ENCODE measurements at places on chromosomes 5 and 9.

- DNase-seq, result no peak
These were observed 55.4 kb downstream of the ACER2 start for GRCh38 chr9:19464061-19464763.

DNA sequence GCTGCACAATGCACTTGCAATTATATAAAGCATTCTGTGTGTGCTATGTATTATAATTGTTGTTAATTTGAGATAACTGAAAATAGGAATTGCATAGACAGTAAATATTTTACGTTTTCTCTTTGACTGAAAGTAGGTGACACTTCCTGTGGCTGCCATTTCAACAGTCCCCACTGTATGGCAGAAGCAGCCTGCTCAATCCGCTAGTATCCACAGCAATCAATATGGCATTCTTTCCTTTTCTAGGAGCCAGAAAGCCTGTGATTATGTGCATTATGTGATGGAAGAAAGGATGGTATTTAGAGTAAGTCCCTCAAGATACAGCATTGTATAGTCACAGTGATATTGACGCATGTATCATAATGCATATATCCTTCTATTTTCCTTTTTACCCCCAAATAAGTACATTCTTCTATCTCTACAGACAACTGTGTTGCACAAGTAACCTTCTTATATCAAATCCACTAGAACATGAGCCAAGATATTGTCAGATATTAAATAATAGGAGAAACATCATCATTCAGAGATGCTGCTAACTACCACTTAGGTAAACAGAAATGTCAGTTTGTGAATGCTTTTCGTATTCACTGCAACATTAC lies 59.7 kb downstream of the CARTPT start:
- DNase-seq, result no peak

- DNase-seq, result no peak
These were observed 25.4 kb downstream of the ADAMTS2 start for GRCh38 chr5:179319741-179320281.

DNA sequence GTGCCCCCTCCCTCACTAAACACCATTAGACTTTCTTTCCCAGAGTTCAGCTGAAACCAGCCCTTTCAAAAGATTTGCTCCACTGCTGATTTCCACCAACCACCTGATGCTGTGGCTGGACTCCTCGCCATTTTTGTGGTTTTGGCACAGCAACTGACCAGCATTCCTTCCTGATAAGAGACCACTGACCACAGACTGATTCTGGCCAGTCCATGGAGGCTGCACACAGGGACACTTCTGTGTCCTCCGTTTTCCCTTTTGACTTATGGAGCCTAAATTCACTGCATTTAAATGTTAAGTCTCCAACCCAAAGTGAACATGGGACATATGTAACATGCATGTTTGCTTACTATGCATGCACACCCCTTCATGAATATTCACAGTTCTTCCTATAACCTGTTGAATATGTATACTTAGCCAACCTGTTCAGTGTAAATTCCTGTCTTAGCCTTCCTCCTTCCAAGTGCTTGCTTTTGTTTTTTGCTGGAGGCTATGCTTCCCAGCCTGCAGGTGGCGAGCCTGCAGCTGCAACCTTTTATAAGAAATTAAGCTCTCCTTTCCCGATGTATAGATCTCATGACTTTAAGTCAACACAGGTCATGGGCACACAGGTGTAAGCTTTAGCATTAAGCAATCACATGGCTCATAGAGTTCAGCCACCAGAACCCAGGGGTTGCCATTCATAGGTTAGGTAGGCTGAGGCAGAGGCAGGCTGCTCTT lies 78.7 kb downstream of the ACTL7B start:
- no peak for DNase-seq

DNA sequence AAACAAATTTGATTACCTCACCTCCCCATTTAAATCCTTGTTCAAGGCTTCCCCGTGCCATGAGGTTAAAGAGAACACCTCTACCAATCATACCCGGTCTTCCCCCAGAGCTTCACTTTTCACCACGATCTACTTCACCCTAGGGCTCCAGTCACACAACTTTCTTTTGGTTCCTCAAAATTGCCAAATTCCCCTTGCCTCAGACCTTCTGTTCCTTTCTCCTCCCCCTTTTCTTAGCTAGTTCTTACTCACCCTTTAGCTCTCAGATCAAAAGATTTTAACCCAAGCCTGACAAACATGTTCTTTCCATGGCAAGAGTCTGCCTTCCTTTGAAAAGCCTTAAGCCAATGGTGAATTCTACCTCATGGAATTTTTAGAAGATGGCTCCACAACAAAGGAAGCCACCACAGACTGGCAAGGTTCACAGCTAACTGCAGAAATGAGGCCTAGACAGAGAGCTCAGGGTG lies 56.7 kb downstream of the MAPKAP1 start:
- no peak for DNase-seq

GRCh38 chr9:86549920-86550319 lies 195.7 kb upstream of the TUT7 start:
- no peak for DNase-seq

DNA sequence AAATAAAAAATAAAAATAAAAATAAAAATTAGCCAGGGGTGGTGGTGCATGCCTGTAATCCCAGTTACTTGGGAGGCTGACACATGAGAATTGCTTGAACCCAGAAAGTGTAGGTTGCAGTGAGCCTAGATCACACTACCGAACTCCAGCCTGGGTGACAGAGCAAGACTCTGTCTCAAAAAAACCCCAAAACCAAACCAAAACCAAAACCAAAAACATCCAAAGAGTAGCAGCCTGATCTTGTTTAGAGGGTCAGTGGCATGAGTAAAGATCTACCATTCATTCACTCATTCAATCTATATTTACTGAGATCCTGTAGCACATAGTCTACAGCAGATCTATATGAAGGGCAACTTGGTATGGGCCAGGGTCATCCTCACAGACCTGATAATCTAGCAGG lies 202.4 kb downstream of the MAPKAP1 start:
- no peak for DNase-seq

GRCh38 chr9:128819716-128820664 lies 1.7 kb downstream of the ENDOG start:
- DNase-seq, result no peak

DNA sequence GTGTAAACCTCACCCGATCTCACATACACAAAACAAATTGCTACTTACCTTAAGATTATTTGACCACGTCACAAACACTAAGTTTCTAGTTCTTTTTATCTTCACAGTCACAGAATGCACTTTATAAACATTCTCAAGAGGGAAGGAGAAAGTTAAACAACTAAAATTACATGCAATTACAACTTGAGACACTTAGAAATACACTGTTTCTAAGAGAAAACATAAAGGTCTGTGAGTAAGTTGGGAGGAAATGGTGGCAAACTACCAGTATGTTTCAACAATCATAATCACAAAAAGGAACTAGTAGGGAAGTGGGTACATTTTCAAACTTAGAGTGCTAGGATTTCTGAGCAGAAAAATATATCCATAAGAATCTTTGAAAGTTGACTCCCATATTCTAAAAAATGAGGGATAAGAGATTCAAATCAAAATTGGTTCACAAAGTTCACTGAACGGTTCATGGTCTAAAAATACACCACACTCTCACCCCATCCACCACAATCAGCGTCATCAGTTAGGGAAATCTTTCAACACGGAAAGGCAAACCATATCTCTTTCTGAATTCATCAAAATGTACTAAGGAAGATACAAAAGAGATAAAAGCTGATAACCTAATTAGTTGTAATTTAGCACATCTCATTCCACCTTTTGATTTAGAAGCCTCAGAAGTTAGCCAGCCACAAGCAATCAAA lies 182.6 kb downstream of the BNC2 start:
- no peak for DNase-seq

DNA sequence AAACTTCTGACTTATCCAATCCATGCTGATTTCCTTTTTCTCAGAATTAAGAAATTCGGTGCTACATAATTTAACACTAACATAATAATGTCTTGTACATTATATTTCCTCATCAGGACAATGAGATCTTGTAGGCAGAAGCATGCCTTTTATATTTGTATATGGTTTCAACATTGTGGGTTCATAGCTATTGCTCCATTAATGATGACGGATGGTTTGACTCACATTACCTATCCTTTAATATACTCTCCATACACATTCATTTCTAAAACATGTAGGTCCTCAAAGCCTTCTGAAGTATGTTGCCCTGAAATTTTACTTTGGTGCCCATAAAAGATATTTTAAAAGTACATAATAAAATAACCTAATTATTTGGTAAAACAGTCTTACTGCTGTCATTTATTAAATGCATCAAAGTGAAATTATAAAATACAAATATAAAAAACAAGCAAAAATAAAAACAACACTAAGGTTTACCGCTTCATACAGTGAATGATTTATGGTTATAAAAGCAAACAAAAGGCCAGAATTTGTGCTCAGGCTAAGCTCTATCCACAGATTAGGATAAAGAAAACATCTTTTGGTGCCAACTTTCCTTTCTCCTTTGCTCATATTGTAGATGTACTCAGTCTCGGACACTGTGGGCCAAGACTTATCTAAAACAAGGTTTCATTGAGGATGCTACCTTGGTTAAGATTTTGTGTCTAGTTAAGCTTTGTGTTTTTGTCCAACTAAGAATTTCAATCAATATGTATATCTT lies 61.2 kb upstream of the GCNT4 start:
- no peak for DNase-seq

DNA sequence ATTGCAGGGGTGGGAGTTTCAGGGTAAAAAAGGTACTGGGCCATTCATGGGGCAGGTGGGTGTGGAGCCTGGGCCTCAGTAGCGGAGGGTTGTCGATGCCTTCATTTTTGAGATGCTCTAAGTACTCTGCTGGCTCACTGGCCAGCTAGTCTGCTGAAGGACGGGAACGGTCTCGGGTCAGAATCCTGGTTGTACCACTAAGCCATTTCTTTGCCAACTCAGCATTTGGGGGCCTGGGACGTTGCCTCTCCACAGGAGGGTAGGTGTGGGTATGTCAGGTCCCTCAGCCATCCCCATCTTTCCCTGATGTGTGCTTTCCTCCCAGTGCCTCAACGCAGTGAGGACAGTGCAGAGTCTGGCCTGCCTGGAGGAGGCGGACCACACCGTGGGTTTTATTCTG lies 25.1 kb downstream of the SH3GLB2 start:
- DNase-seq, result no peak

DNA sequence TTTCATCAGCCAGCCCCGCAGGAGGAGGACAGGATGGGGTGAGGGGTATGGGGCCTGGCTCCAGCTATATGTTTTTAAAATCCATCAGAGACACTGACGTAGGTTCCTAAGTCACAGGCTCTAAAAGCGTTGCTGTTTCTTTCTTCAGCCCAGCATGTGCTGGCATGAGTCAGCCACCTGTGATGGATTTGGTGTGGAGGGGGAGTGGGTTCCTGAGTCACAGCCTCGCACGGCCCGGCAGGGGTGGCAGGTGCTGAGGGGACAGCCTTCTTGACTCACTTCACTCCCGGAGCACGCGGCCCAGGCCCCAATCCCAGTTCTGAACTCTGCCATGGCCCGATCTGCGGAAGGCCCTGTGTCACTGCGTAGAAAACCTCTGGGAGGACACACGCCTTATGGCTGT lies 38.8 kb upstream of the RPL26L1 start:
- DNase-seq, result no peak

- DNase-seq, result no peak
These were observed 67.5 kb downstream of the HSPA4 start for GRCh38 chr5:133119233-133119711.

DNA sequence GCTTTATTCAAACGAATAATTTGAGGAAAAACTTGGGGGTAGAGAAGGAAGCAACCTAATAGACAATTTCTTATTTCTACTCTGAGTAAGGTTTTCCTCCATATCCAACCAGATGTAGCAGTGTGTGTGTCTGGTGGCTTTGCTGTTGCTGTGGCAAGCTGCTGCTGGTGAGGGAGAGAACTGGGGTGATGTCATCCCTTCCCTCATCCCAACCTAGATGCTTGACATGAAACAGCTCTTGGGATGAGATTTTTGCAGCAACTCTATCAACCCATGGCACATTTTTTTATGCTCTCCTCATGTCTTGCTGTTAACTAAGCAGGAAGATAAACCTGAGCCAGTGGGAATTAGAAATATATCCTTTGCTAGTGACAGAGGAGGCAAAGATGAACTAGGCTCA lies 135.8 kb downstream of the PCSK1 start:
- DNase-seq, result no peak

DNA sequence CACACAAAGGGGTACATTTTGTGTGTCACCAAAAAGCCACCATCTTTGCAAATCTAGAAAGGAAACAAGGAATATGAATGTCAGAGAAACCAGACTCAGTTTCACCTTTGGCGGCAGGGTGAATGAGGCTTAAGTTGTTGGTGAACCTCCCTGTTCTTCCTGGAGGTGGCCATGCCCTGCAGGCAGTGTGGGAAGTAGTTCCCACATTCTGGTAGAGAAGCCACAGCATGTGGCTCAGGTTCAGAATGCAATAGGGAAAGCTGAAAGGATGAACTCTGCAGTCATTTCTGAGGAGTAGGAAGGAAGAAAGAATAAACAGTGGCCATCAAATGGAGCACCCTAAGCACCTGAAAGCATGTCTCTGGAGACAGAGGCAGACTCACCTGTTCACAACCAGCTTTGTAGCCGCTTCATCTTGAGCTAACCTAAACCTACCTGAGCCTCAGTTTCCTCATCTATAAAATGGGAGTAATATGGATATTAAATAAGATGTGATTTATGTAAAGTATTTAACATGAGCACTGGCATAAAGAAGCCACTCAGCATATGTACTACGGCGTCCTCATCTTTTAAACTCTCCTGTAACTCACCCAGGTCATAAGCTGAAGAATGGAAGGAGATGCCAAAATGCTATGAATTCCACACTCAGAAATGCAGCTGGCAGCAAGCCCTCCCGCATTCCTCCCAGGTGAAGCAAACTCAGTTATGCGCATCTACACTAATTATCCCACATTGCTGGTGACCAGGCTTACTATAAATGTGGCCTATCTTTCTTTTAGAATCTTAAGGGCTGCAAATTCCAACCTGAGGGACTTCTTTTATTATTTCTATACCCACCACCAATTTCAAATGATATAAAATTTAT lies 86.0 kb downstream of the ZNF608 start:
- DNase-seq, result no peak

GRCh38 chr5:74567411-74567995 lies 73.0 kb downstream of the ENC1 start:
- DNase-seq, result no peak

- no peak for DNase-seq
These were observed 75.2 kb downstream of the F2RL2 start for GRCh38 chr5:76547891-76548524.

DNA sequence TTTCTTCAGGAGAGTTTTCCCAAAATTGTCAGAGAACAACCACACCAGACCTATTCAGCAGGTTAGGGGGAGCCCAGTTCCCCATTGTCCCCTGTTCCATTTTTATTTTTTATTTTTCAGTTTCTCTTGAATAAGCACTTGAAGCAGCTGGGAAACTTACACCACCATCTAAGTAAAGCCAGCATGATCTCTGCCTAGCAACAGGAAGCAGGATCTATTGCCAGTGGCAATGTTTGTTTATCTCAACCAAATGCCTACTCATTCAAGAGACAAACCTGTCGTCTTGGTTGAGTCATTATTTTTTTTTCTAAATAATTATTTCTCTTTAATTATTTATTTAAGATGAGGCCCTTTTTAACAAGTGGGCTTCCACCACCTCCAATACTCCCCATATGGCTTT lies 379.3 kb downstream of the PLK2 start:
- no peak for DNase-seq

All from stimulated activated CD8-positive, alpha-beta memory T cell treated with anti-CD3 and anti-CD28 coated beads, Interleukin-4, amount 100 ng/mL, for 1 hour (primary cell).